NCI-H460 (cell line): ENCODE measurements at places on chromosomes 7 and 10. TPM values are rescaled to one million over a fixed set of nuclear protein-coding genes. Genes with fewer than 3 reads are reported as not detected.

DNA sequence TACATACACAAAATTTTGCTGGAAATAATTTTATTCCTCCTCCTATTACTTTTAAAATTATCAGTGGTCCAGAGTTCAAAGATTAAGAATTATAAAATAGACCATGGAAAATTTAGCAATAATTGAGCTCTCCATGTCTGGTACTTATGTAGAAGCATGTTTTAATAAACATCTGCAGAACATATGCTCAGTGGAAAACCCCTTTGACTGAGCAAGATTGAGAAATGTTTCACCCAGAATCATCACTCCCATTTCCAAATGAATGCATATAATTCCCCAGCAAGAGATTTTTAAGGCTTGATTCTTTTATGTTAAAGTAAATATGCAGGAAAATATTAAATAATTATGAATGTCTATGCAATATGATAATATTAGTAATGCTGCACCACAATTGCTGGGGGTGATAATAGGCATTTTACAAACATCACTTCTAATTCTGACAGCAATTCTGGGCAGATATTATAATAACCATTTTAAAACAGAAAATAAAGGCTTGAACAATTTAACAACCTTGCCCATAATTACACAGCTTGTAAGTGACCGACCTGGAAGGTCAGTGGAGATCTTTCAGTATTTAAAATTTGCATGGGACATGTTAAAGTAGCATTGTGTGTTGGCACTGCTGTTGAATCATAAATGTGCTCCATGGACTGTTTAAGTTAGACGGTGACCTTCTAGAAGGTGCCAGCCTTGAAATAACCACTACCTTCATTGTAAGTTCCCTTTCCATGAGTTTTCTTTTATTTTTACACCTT lies 45.6 kb upstream of the TES start:
- no peak for DNase-seq

GRCh38 chr10:123241391-123242141 lies 87.4 kb downstream of the BUB3 start:
- no peak for DNase-seq

DNA sequence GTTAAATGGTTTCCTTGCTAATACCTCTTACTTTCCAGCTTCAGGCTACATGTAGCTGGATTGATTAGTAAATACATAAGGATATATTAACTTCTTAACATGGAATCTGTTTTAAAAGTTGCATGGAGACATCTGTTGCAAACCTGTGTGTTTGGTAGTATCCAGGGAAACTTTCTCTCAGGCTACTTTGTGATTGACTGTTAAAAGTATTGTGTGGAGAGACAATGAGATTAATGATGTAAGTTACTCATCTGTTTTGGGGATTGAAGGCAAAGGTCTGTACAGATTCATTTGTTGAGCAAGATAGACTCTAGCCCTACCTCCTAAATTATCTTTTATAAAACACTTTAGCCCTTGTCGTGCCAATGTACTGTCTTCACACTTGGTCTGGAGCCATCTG lies 6.6 kb downstream of the CREB5 start:
- no peak for DNase-seq

GRCh38 chr10:102196893-102197292 lies 29.2 kb upstream of the ELOVL3 start:
- DNase-seq: no peak

GRCh38 chr7:138978541-138979184 lies 2.5 kb downstream of the KIAA1549 start:
- no peak for DNase-seq

Gene STEAP2
- 2.1 and 2.2 TPM in 2 replicates for total RNA-seq

Gene UMAD1
- 24.0 and 26.0 TPM in 2 replicates for total RNA-seq

Gene MAGI2
- total RNA-seq: 1.1 and 1.7 TPM in 2 replicates
